ENCODE measurements at places on chromosomes 11 and 22. TPM values are rescaled to one million over a fixed set of nuclear protein-coding genes. Genes with fewer than 3 reads are reported as not detected.

Gene PTPN5
- not detected for total RNA-seq

Gene SLC6A5
- total RNA-seq: not detected

DNA sequence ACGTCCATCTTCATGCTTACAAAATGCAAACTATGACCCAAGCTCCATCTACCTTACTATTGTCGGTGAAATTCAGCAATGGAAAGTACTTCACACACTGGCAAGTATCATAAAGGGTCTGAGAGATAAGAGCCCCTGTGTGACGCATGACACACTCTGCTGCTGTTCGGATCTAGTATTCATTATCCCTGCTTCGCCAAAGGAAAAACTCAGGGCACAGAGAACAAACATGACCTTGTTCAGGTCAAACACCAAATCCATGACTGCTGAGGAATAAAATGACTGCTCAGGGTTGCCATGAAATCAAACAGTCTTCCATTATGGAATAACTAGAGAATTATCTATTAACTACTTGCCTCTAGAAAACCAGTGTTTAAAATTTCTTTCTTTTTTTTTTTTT is 73.0 kb downstream of the MICAL3 start:
- no peak for DNase-seq

DNA sequence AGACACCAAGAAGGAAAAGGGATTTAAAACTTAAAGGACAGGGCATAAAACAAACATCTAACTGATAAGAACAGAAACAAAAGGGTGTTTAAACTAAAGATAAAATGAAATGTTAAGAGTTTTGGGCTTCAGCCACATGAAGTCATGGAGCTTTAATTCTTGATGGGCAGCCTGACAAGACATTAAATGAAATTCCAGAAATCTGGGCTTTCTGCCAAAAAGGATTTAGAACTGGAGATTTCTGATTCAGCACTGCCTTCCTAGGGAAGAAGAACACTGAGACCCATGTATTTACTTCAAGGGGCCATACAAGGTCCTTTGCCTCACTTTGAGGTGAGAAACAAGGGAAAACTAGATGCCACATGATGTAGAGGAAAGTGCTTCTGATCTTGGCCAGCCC is 355.9 kb upstream of the RAG2 start:
- no peak for DNase-seq

GRCh38 chr11:108758458-108758857 is 93.6 kb downstream of the DDX10 start:
- DNase-seq: no peak

DNA sequence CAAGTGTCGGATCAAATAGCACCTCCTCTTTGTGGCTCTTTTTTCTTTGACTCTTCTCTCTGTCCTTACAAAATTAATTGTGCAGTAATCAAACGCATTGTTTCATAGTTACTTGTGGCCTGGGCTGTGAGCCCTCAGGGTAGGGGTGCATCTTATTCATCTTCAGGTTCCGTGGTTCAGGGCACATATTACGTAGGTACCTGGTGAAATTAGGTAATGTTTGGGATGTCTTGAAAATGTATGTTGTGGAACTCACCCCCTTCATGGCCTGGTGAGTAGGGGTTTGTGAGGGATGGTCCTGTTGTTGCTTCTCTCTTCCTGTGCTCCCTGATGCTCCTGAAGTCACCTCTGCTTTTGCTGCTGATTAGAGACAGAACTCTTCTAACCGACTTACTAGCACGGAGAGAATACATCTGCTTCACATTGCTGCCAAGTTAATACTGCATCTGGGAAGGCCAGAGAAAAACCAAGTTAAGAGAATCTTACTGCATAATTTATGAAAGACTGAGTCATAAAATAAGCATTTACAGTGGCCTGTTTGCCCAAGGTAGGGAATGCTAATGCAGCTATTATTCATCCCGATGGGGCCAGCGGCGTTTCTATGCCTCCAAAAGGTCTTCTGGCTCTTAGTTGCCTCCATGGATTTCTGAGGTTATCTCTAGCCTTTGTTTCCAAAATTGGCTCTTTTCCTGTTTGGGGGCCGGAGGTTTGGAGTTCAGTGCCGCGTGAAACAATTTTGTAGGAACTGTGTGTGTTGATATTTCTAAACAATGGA is 66.9 kb downstream of the TBC1D22A start:
- no peak for DNase-seq

- DNase-seq: no peak
Measured at GRCh38 chr22:43202326-43202725, 15.4 kb upstream of the TTLL12 start.

- no peak for DNase-seq
Measured at GRCh38 chr11:4071914-4072313, 22.7 kb upstream of the RRM1 start.

DNA sequence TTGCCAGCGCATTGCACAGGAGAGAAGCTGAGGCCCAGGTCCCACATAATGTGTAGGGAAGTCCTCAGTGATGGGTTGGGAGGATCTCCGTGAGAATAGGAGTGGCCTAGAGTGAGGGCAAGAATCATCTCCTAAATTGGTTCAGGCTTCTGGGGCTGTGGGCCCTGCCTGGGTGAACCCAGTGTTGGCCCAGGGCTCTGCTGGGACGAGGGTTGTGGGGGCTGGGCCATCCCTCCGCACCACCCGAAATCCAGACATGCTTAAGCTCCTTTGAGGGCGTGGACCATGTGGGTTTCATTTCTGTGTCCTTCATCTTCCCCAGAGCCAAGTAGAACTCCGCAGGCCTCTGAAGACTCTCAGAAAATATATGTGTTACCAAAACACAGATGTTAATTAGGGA is 3.7 kb downstream of the MICALL1 start:
- DNase-seq: no peak

DNA sequence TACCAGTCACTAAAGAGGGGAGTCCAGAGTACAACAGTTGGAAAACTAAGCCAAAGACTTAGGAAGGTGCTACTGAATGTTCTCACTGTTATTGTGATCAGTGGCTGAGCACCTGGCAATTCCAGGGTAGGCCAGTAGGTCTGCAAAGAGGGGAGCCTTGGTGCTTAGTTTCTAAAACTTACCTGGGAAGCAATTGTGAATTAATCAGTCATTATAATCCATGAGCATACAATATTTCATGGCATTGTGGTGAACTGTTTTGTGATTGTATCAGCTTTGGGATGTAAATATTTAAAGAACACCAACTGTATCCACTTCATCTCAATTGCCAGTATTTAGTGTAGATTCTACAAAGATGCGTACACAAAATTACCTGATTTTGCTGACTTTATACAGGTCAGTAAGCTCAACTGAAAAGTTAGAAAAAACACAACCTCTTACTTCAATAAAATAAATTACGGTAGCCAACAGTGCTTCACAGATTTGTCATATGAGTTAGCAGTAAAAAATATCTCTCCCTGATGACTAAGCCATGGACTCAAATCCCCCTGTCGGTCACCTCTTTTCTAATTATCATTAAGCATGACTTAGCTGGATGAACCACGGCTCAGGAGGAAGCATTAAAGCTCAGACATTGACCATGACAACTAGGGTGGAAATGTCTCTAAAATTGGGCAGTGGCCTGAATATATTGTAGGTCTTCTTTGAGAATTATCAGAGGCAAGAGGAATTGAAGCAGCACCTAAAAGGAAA is 30.8 kb upstream of the SORL1 start:
- DNase-seq: no peak

GRCh38 chr11:86386283-86386682 is 11.6 kb downstream of the CCDC81 start:
- no peak for DNase-seq
